Heart right ventricle (tissue), 16 donors: ENCODE measurements at places on chromosomes 6 and 20. TPM values are rescaled to one million over a fixed set of nuclear protein-coding genes. Genes with fewer than 3 reads are reported as not detected.
A peak's percentile ranks its signal among the peaks of the same experiment; 100 is the strongest.

PPIL6 gene
- 2.2 TPM for total RNA-seq

GNMT gene
- 1.2 TPM for total RNA-seq

KCNG1 gene
- 0.34 TPM for total RNA-seq

LPIN3 gene
- 14.1 TPM for total RNA-seq

EIF2S2 gene
- 46.8 TPM for total RNA-seq

SCUBE3 gene
- 13.9 TPM for total RNA-seq

DNA sequence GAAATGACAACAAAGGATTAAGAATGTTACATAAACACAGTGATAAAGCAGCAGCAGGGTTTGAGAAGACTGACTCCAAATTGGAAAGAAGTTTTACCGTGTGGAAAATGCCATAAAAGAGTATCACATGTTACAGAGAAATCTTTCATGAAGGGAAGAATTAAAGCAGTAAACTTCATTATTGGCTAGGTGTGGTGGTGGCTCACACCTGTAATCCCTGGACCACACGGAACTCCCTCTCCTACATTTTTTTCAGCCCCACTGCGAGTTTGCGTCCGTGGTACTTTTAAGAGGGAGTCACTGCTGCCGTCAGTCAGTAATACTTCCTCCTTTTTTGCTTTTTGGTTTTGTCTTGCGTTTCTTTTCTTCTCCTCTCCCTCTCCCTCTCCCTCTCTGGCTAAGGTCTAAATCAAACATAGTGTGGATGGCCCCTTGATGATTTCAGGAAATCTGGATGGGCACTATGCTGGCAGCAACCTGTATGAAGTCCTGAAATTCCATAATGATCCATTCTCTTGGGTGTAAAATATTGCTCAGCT is 112.3 kb downstream of the MAN1A1 start:
- DNase-seq = no peak

DNA sequence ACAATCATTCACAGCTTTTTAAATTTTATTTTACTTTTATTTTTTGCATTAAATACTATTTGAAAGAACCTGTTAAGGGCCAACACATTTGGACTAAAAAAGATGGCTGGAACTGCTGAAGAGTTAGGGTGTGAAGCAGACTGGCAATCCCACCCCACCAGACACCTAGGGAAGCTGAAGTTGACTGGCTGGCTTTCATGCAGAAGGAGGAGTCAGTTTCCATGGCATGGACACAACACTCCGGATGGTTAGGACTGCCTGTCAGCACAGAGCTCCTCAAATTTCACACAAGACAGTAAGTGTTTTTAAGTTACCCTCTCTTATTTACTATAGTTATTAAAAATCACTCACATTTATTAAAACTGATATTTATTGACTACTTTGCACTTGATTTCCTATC is at the start of gene ANKRD66:
Gene ANKRD66, plus strand, starts transcription at position 238 of the 400 bp plus-strand sequence. CDS start 5,016 bp downstream, outside the sequence.
- no peak for DNase-seq

- DNase-seq = peak; percentile 23
These were observed 122.6 kb upstream of the IFNGR1 start for GRCh38 chr6:137341681-137342195.

DNA sequence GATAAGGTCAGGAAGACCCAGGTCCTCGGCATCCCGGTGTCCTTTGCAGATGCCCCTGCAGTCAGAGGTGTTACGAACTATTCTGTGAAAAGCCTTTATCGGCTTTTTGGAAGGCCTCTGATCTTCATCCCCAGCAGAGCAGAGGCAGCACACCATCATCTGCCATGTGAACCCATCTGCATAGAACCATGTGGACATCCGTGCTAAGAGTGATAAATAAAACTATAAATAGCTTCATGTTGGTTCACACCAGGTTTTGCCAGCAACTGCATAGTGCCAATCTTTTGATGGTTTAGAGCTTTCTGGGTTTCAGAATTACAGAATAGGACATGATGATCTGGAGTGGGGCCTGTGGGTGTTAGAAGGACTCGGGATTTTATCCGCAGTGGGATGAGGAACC is 33.6 kb downstream of the SIRPA start:
- no peak for DNase-seq

- no peak for DNase-seq
These were observed 2.2 kb upstream of the OXT start for GRCh38 chr20:3068986-3069900.

DNA sequence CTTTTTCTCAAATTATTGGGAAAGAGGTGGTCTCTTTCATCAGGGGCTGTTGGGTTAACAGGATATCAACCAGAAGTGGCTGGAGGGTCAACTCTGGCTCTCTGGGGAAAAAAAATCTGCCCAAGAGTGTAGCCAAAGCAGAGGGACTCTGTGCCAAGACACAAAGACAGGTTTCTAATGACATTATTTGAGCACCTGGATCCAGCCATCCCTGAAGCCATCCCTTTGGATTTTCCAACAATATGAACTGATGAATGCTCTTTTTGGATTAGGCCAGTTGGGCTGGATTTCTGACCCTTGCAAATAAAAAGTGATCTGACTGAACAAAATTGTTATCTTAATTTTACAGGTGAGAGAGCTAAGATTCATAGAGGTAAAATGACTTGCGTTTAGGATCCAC is 88.7 kb downstream of the KCNB1 start:
- no peak for DNase-seq

DNA sequence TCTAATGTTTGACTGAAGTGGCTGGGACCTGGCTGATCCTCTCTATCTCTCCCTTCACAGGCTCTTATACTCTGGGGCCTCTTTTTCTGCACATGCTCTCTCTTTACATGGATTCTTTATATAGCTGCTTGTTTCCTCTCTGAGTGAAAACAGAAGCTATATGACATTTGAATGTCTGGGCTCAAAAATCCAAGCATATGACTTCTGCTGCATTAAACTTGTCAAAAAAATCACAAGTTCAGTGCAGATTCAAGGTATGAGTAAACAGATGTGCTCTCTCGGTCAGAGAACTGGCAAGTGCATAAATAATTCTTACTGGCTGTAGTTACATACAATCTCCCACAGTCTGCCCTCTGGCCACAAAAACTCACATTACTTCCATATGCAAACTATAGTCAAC is 96.6 kb downstream of the LCA5 start:
- DNase-seq = no peak

DNA sequence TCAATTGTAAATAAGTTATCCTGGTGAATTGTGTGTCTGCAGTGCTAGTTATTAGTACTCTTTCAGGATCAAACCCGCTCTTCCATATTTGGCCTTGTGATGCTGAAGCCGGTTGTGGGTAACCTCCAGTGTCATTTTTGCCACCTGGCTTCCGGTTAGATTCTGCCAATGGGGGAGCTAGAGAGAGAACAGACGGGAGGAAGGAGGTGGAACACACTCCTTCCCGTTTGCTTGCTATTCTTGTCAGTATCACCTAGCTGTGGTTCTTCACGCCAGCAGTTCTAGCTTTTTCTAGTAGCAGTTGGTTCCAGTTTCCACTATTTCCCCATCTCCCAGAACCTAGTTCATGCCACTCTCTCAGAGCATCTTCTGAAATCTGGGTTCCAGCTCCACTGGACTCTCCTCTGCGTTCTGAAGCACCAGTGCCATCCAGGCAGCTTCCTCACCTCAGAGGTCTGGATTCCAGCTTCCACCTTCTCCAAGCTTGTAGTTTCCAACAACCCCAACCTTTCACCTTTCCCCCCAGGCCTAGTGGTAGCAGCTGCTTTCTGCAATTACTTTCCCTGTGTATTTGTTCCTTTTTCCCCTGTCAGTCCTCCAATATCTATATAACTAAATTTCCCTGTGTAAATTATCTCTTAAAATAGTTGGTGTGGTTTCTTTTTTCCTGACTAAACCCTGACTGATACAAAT is 46.9 kb upstream of the LOC128125822 start:
- no peak for DNase-seq

GRCh38 chr20:44071526-44072111 is 115.4 kb downstream of the JPH2 start:
- DNase-seq = no peak

DNA sequence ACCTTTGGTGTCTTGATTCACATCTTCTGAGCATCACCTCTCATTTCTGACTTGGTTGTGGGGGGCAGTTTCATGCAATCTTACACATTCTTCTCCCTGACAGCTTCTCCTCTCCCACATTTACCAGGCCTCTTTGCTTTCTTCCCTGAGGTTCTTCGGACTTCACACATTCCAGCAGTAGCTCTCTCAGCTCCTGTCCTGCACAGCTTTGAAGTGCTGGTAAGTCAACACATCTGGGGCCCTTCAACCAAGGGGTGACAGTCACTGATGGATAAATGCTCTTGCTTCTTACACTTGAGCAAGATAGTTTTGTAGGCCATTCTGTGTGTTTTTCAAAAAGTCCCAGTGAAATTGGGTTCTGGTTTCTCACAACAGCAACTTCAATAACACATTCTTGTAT is 2.5 kb upstream of the SLC35B3 start:
- DNase-seq = no peak

GRCh38 chr6:54428431-54428830 is 120.2 kb downstream of the TINAG start:
- DNase-seq = no peak

- no peak for DNase-seq
These were observed 160.6 kb downstream of the IBTK start for GRCh38 chr6:82086944-82087343.

DNA sequence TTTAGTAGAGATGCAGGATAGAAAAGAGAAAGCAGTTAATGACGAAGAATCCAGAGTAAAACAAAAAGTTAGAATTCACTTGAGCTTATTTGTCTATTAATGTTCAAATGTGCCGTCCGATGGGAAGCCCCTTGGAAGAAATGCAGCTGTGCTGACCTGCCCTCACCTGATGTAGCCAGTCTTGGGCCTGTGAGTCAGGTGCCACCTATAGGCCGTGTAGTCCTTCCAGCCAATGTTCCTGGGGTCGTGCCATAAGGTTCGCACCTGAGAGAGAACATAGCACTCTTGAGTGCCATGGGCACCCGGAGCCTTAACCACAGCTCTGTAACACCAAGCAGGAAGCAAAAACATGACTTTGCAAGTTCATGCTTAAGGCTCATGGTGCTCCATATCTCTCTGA is 32.4 kb downstream of the THBS2 start:
- DNase-seq = no peak

GRCh38 chr6:125123468-125124048 is 30.0 kb upstream of the TPD52L1 start:
- DNase-seq = no peak

- DNase-seq = no peak
These were observed 7.7 kb downstream of the NTSR1 start for GRCh38 chr20:62716198-62716940.

DNA sequence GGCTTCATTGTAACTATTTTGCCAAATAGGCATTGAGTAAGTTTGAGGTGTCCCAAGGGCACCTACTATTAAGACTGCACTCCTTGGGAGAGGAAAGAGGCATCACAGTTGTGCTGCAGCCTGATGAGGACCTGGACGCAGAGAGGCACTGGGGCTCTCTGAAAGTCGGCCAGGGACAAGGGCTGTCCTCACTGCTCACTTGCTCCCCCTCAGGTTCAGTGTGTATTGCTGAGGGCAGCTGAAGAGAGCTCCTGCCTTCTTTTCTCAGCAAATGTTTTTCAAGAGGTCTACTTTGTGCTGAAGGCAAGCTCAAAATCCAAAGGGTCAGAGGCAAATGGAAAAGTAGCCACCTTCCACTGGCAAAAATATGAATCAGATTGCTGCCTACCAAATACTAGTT is 331.8 kb downstream of the RIMS1 start:
- no peak for DNase-seq

- no peak for DNase-seq
These were observed 464.3 kb upstream of the BTBD3 start for GRCh38 chr20:11453430-11453829.

DNA sequence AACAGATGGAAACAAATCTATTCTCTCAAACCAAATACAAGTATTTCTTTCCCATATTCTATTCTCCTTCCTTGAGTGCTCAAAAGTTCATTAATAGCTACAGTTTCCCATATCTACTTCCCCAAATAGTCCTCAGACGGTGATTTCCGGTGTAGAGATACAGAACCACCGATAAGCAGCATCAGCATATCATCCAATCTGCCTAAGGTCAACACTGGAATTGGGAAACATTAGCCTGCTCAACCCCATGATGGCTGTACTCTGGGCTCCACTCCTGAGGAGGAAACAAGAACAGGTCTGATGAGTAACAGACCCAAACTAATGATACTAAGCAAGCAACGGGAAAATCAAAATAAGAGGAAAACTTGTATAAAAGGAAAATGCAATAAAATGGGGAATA is 115.6 kb downstream of the EPB41L2 start:
- DNase-seq = no peak

DNA sequence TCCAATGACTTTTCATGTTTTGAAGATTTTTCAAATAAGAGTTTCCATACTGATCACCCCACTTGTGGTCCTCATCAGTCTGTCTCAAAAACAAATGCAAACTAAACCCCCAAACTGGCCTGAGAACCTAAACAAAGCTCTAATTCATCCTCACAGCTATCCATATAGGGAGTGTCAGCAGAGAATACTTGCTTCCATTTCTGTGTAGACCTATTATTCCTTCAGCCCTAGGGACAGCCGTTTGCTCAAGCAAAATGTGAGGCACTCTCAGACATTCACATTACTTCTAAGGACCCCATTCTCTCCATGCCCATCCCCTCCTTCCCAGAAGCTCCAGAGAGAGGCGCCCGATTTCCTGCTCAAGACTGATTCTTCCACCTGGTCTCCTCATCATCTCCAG is 24.6 kb downstream of the DNAAF9 start:
- DNase-seq = no peak

DNA sequence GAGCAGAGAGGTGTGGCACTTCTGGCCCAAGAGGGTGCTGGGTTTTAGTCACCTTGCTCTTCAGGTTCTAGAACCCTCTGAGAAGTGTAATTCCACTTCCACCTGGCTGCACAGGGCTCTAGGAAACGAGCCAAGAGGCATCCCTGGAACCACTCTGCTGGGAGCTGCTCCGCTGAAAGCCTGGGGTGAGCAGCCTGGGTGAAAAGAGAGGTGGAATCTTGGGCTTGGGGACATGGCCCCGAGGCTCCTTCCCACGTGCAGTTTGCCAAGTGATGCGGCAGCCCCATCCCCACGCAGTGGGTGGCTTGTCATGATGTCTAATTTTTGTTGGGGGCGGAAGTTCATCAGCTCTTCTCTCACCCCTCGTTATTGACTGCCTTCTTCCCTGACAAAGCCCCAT is 32.8 kb downstream of the PPP1R16B start:
- no peak for DNase-seq
